Globus pallidus (tissue), 1 donor: ENCODE measurements at places on chromosomes 2 and 18.

- no peak for DNase-seq
Measured at GRCh38 chr18:67135981-67136380, 380.5 kb downstream of the DSEL start.

DNA sequence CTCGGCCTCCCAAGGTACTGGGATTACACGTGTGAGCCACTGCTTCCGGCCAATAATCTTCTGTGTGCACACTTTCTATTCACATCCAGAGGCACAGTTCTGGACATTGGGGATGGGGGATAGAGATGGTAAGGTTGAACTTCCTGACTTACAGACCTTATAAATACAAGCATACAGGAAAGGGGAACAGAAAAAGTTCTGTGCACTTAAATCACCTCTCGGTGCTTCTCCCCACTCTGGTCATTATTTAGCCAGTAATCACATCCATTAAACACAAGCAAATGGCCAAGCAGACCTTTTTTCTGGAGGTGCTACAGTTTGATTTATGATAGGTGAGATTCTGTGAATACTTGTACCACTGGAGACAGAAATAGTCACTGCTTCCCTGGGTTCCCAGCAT lies 110.6 kb downstream of the CRIM1 start:
- no peak for DNase-seq

DNA sequence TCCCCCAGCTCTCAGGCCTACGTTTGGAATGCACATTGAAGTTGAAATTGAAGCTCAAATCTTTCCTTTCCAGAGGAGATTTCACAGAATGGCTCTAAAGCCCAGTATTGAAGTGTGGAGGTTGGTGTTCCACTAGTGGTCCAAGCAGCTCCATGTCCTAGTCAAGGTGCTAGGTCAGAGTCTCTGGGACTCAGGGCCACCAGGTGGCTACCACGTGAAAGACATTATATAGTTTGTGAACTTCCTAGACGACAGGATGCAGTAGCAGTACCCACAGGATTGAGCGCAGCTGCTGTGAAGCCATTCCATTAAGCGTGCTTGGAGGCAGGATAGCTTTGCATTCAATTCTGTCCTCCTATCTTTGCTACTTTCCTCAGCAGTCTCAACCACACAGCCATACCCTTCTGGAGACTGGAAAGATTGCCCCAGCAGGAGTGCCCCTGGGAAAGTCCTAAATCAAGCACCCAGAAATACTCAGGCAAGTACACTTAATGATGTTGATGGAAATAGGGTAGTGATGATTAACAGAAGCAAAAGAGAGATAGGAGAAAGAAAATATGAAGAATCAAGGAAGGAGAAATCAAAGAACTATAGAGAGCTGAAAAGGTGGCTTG lies 4.7 kb upstream of the TGFA start:
- no peak for DNase-seq

- DNase-seq, result no peak
Measured at GRCh38 chr18:58496231-58496630, 132.7 kb downstream of the ALPK2 start.

DNA sequence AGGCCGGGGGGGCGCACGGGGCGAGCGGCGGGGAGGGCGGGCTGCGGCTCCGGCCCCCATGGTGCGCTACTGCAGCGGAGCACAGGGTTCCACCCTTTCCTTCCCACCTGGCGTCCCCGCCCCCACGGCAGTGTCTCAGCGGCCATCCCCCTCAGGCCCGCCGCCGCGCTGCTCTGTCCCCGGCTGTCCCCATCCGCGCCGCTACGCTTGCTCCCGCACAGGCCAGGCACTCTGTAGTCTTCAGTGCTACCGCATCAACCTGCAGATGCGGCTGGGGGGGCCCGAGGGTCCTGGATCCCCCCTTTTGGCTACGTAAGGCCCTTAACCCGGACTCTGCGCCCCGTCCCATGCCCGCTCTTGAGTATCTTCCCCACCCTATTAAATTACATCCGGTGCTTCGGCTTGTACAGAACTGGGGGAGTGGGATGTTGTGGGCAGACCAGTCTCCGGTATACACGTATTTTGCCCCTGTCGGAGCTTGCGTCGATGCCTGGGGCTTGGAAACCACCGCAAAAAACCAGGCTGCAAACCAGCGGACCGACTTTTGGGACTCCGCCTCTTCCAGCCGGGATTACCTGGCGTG lies 598 bp upstream of the WBP1 start:
- DNase-seq, result no peak

DNA sequence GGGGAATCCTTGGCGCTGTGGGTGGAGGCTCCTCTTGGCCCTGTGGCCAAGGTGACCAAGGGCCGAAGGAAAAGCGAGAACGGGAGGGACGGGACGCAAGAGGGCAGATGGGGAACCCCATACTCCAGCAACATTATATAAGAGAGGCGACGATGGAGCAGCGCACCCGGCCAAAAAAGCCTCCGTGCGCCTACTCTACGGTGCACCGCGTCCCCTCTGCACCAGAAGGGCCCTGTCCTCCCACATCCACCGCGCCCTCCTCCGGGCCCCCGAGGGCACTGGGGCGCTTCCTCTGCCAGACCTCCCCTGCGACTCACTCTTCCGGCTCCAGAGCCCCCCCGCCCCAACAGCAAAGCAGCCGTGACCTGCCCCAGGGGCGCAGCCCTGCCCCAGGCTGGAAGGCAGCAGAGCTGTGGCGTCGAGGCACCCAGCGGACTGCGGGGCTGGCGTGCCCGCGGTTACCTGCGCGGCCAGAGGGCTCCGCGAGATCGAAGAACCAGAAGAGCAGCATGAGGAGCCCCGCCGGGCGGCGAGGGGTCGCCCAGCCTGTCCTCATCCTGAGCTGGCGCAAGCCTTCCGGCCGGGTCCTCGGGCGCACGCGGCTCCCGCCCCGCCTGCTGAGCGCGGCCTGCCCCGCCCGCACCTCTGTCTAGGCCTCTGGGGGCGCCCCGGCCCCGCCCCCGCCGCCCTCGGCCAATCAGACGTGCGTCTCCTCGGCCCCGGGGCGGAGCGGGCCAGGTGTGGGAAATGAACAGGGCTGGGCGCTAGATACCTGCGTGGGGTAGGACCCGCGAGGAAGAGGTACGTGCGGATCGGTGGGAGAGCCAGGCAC lies 106.3 kb upstream of the CD302 start:
- DNase-seq, result peak; percentile 23

GRCh38 chr2:163708265-163708664 lies 27.5 kb downstream of the FIGN start:
- no peak for DNase-seq

DNA sequence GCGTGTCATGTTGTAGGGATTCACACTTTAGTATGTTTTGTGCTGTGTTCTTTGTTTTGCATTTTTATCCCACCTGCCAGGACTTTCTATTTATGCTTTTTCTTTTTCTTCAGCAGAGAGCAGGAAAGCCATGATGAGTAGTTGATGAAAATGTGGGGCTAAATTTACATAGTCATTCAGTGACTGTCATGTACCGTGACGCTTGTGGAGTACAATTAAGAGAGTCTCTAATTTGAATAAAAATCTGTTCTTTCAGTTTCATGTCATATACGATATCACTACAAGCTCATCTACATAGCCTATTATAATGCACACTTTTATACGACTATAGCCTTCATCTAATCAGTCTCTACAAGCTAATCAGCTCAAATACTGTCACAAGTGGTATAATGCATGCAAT lies 112.7 kb upstream of the SPATS2L start:
- no peak for DNase-seq

DNA sequence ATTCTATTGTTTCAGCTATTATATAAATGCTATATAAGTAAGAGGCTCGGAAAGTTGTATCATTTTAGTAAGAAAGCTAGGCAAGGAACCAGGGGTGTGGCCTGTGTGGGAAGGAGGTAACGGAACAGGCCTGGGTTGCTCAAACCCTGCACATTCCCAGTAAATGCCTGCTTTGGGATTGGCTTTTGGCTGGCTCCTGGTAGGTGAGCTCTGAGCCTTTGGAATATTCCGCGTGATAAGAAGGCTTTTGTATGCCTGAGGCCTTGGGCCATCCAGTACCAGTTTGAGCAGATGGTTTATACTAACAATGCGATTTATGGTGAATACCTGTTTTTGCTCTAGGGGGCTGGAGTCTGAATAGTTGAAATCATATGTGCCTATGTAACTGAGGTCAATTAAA lies 42.6 kb upstream of the CDH20 start:
- DNase-seq, result no peak

- DNase-seq, result no peak
Measured at GRCh38 chr2:160941290-160941846, 218.9 kb upstream of the TANK start.

DNA sequence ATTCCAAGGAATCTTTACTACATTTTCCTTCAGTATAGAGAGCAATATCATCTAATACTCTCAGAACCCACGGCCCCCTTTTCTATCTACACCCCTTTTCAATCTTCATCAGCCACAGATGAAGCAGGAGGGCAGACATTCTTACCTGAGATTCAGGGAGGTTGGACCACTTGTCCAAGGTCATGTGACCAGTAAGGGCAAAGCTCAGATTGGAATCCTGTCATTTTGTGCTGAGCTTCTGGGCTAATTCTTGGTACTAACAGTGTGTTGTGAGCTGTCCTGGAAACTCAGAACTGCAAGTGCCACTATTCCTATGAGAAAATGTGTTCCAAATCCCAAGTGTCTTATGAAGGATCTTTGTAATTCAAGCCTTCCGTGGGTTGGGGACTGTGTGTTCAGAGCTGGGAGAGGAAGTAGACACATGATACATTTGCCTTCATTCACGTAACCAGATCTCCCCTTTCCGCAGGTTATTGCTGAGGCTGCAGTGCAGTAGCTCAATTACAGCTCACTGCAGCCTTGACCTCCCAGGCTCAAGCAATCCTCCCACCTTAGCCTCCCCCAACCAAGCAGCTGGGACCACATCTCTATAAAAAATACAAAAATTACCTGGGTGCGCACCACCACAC lies 3.3 kb downstream of the CHRNA1 start:
- no peak for DNase-seq

DNA sequence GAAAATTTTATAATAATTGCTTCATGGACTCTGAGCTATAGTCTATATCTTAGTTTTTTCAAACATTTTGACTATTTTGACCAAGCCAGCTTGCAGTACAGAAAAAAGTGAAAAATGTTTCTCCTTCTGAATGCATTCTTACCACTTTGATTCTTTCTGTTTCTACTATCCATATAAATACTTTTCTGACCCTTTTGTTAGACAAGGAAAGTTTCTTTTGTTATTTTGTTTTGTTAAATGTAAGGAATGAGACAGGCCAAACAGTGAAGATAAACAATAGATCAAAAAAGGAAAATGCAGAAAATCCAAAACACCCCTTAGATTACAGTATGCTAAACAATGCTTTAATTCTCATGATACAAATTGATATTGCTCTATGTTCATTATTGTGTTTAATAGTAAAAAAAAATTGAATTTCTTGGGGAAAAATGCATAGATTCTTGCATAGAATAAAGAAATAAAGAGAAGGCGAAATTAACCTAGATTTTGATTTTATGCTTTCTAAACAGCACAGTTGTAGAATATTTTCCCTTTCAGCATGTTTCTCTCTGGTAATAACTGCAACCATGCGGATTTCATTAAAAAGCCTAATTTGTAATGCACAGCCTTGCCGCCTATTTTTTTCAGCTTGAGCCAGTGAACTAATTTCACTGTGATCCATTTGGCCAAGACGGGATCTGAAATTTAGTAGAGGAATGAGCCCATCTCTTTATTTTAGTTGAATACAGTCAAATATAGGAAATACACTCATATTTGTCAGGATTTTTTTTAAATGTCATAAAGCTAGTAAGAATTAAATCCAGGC lies 976 bp downstream of the TNFAIP6 start:
- no peak for DNase-seq

DNA sequence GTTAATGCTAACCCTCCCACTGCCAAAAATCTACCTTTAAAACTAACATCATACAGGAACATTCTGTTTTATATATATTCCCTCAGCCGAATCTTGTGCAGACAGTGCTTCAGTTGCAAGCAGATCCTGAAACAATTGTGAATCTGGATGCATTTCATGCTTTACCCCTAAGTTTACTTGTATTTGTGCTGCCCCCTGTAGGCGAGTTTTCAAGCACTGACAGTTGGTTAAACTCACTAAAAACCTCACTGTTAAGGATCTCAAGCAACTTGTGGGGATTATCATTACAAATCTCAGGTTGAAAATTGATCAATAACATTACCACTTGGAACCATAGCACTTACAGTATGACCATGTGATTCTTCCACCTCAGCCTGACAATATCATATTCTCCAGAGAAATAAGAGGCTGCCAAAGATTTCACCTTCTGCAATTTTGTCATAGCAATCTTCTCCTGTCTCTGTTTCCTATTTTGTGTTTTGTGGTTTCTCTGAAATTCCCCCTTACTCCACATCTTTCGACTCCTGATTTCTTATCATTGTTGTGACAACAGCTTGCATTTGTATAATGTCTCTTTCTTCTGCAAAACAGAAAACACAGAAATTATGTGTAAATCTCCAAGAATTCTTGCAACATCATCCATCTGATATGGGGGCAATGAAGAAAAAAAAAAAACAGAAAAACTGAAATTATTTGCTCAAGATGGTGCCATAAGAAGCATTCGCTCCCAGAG lies 354.6 kb upstream of the SETBP1 start:
- DNase-seq, result peak; percentile 16

GRCh38 chr2:40737180-40737579 lies 285.3 kb upstream of the SLC8A1 start:
- DNase-seq, result no peak

DNA sequence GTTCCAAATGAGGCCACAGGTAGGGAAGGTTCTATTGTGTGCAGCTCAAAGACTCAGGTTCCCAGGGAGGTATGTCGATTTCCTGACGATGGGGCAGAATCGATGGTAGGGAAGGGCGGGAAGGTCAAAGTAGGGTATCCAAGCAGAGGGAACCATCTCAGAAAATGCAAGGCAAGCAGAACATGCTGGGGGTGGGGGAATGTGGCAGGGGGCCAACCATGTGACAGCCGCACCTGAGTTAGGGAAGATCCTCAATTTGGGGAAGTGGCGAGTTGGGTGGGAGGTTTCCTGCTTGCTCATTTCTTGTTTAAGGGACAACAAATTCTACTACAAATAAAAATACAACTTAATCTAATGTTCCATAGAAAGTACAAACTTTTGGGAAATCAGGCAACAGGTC lies 21.7 kb upstream of the GRP start:
- no peak for DNase-seq

DNA sequence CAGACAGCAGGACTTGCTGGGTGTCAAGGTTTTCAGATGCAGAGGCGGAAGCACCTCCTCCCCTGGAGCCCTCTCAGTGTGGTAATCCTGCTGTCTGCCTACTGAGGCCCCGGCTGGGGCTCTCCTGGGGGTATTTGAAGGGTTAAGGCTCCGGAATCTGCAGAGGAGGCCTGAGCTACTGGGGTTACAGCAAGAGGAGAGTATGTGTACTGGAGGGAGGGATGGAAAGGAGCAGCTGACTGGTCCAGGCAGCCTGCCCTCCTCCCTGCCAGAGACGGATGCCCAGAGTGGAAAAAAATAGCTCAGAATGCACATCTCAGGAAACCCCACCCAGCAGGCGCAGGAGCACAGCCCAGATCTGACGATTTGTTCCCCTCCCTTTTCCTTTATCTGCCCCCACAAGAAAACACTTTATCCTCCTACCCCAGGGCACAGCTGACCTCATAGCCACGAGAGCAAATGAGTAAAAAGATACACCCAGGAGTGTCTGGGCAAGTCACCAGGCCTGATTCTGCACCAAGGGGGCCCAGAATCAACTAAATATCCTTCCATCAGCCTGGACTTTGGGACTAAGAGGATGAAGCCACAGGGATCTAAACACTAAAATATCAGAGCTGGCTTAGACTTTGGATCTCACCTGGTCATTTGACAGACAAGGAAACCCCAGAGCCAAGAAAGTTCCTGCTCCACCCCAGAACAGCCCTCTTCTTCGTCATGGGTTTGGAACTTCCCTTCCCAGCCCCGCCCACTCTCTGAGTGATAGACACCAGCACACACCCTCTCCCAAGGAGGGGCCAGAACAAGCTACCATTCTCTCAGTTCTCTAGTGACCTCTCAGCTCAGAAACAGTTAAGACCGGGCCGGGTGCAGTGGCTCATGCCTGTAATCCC lies 5.5 kb downstream of the TMBIM1 start:
- peak; percentile 92 for DNase-seq
